ENCODE measurements at places on chromosomes 3 and 15.

DNA sequence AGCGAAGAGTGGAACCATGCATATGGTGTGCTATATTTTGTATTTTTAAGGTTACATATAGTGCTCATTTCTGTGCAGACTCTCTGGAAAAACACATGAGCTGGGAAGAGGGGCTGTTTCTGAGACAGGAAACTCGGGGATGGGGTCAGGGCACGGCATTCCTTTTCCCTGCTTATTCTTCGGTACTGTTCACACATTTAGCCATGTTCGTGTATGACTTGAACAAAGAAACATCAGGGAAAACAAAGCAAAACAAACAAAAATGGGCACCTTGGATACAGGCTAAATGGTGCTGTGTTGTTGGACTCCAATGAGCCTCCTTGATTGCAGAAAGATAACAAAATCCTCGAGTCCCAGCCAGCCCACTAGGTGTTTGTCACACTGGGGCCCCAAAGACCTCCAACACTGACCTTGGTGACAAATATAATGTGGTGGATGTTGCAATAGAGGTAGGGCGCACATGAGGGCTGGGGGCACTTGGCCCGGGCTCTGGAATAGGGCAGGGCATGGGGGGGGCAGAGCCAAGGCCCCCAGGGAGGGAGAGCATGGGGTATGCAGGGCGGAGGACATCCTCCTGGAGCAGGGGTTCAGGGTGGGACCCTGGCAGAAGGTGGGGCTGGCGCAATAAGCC is 19.3 kb downstream of the DNASE1L3 start:
- no peak for DNase-seq

GRCh38 chr3:125349055-125349454 is 26.1 kb downstream of the ZNF148 start:
- DNase-seq, result no peak

DNA sequence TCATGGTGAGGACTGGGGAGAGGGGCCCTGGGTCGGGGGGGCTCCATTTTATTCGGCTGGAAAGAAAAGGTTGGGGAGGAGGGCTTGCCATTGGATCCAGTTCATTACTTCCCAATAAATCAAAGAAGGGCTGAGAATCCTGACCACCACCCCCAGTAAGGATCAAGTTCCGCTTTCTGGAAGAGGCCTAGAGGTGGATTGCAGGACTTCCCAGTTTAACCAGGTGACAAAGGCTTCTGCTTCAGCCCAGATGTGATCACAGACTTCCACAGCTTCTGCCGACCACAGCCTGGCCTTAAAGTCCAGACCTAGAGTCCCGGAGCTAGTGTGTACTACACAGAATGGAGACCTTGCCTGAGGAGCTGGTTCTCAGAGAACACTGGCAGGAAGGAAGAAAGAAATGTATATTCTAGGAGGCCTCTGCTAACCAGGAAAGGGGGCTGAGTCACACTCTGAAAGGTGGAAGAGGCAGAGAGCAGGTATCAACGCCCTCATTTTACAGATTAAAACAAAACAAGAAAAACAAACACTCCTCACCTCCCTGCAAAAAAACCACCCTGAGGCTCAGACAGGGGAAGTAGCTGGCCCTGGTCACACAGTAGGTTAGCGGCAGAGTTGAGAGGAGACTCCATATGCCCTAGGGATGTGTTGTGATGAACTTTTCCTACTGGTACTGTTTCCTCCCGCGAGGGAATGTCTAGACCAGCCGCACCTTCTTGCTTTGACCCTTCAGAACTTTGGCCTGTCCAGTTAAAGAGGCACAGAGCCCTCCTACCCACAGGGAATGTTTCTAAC is 1.1 kb upstream of the CEMIP start:
- DNase-seq, result no peak

DNA sequence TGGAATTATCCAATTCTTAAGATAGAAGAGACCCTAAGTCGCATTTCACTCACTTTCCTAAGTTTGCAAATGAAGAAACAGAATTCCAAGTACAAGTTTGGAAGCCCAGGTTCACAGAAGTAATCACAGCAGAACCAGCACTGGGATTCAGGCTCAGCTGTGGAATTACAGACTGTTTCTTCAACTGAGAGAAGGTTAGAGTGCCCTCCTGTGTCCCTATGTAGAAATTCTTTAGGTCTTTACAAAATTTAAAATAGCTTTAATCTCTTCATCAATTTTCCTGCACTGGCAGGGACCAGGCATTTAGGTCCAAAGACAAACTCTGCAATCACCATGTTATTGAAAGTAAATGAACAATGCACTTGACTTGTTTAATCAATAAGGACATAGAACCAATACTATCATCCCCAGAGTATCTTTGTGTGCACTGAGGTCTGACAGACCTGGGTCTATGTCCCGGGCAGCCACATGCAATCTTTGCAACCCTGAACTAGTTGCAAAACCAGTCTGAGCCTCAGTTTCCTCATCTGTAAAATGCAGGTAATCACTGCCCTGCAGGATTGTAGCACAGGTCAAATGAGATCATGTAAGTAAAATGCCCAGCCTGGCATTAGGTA is 96.3 kb upstream of the ZBED2 start:
- peak; percentile 79 for DNase-seq

DNA sequence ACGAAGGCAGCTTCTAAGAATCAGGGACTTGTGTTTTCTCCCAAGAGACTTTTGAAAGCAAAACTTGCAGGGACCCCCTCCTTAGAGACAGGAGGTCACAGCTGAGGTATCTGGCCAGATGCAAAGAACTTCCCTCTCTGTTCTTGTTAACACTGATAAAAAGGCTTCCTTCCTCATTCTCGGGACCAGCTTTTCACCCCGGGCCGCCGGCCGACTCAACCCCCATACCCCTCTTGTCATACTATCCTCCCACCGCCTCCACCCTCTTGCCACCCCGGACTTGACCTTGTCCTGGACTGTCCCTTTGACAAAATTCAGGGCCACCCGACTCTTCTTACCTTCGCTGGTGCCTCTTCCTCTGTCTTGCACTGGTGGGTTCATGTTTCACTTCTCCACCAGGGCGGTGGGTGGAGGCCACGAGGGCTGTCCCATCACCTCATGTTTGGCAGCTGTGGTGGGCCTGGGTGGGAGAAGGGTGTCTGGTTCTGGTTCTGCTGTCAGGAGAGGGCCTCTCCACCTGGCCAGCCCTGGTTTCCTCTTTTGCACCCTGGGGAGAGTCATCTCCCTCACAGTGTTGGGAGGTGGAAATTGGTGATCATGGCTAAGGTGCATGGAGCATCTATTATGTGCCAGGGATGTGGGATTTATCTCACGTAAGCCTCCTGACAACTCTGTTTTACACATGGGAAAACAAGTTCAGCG is 32.5 kb downstream of the BHLHE40 start:
- DNase-seq, result no peak
